ENCODE measurements at places on chromosomes 13 and 19. TPM values are rescaled to one million over a fixed set of nuclear protein-coding genes. Genes with fewer than 3 reads are reported as not detected.

The PSG3 gene
- total RNA-seq, result not detected

The BST2 gene
- 14.5 TPM for total RNA-seq

The CDX2 gene
- total RNA-seq, result not detected

- no peaks in the 10 kb centered on the region for H3K4me1 ChIP-seq
- H3K27ac ChIP-seq, result no peak overlapping the region
- H3K4me3 ChIP-seq, result no peak overlapping the region
- DNase-seq, result peak; percentile 48
- H3K27me3 ChIP-seq, result no peaks in the 10 kb centered on the region
- peaks cover 4% of the 10 kb centered on the region for H3K36me3 ChIP-seq
Observed at GRCh38 chr13:48266701-48267639, 34.0 kb downstream of the ITM2B start.

DNA sequence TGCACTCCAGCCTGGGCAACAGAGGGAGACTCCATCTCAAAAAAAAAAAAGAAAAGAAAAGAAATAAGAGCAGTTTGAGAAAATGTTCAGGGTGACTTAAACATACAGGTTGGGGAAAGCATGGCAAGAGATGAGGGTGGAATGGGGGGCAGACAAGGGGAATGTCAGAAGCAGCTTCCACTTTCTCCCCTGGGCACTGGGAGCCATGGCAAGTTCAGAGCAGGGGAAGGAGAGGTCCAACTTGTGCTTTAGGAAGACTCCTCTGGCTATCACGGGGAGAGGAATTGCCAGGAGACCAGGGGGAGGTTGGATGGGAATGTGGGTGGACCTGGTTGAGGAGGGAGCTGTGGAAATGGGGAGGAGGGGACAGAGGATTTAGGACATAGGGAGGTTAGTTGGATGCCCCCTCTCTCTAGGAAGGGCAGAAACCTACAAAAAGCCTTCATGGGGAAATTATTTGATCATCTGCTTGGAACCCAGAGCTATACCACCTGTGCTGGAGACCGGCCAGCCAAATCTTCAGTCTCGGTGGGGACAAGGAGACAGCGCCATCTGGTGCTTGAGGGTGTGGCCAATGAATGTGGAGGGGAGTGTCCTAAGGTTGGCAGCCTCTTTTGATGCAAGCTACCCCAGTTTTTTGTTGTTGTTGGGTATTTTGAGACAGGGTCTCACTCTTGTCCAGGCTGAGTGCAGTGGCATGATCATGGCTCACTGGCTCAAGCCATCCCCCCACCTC lies 7.3 kb upstream of the STRN4 start:
- H3K27ac ChIP-seq, result no peak overlapping the region
- peaks cover 17% of the 10 kb centered on the region for H3K4me1 ChIP-seq
- no peak overlapping the region for H3K4me3 ChIP-seq
- H3K27me3 ChIP-seq, result no peaks in the 10 kb centered on the region
- peaks cover 67% of the 10 kb centered on the region for H3K36me3 ChIP-seq
- DNase-seq, result peak; percentile 63

- peaks cover 78% of the 10 kb centered on the region for H3K36me3 ChIP-seq
- DNase-seq, result no peak
- no peaks in the 10 kb centered on the region for H3K27me3 ChIP-seq
- H3K27ac ChIP-seq, result no peak overlapping the region
- H3K4me1 ChIP-seq, result peaks cover 30% of the 10 kb centered on the region
- no peak overlapping the region for H3K4me3 ChIP-seq
Observed at GRCh38 chr19:19647037-19647835, 3.8 kb upstream of the GMIP start.

DNA sequence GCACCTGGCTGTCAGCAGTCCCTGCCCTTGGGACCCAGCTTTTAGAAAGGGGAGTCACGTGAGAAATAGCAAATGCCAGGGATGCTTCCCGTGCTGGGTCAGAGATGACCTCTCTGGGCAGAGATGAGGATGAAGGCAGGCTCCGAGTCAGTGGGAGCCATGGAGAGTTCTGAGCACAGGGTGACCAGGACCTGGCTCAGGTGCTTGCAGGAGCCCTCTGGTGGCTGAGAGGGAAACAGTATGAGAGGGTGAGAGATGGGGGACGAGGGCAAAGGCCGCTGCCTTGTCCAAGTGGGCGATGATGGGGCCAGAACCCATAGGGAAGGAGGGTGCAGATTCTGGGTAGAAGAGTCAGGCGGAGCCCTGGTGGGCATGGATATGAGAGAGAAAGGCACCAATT lies 15.8 kb downstream of the TMED1 start:
- peaks cover 98% of the 10 kb centered on the region for H3K36me3 ChIP-seq
- no peaks in the 10 kb centered on the region for H3K27me3 ChIP-seq
- DNase-seq, result no peak
- H3K4me1 ChIP-seq, result peaks cover 11% of the 10 kb centered on the region
- H3K4me3 ChIP-seq, result no peak overlapping the region

DNA sequence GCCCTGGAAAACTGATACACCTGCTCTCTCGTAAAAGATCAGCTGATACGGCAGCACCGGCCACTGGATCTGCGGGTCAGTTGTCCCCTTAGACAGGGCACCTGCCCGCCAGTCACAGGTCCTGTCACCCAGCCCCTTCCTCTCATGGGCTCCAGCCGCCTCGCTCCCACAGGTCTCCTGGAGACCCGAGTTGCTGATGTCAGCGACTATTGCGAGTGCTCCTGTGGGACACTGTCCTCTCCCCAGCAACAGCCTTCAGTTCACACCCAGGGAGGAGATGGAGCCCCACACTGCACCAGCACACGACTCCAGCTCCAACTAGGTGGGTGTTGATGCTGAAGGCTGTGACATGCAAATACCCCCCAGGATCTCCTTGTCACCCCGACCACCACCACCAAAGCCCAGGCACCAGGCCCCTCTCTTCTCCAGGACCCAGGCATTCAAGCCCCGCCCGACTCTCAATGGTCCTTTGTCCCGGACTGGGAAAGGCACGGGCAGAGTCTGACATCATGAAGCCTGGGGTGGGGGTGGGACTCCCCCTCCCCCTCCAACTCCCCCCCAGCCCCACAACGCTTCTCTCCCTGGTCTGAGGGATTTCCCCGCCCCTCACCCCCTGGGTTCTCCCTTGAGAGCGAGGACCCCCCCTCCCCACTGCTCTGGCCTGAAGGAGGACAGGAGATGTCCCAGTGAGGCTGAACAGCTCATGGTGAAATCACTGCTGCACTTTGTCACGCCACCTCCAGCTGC lies 1.4 kb upstream of the MAG start:
- DNase-seq, result no peak
- H3K27me3 ChIP-seq, result no peaks in the 10 kb centered on the region
- no peak overlapping the region for H3K27ac ChIP-seq
- no peak overlapping the region for H3K4me3 ChIP-seq
- peaks cover 41% of the 10 kb centered on the region for H3K4me1 ChIP-seq

Measured in spinal cord (tissue), 10 donors.